ENCODE measurements at places on chromosomes 13 and 19.

- DNase-seq = no peak
These were observed 1.1 kb upstream of the MPND start for GRCh38 chr19:4342314-4342614.

DNA sequence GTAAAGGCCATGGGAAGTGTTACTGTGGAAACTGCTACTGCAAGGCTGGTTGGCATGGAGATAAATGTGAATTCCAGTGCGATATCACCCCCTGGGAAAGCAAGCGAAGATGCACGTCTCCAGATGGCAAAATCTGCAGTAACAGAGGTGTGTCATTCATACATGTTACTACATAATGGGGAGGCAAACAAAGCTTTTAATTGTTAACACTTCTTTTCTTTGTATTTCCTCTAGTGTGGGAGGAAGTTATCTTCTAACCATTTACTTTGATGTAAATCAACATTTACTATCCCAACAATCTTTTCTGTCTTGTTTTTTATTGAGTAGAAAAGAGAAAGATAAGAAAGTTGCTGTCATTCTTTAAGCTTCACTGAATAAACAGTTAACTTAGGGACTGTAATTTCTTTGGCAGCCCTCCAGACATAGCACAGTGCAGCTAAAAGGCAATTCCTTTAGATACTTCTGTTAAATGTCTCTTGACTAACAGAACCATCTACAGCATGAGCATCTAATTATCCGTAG lies 126.9 kb downstream of the ITGBL1 start:
- no peak for DNase-seq

- DNase-seq = no peak
These were observed 82.8 kb upstream of the MRI1 start for GRCh38 chr19:13681509-13681908.

- DNase-seq = no peak
These were observed 846 bp upstream of the PRKACA start for GRCh38 chr19:14118165-14119051.

GRCh38 chr13:83839146-83839545 lies 43.1 kb downstream of the SLITRK1 start:
- no peak for DNase-seq

DNA sequence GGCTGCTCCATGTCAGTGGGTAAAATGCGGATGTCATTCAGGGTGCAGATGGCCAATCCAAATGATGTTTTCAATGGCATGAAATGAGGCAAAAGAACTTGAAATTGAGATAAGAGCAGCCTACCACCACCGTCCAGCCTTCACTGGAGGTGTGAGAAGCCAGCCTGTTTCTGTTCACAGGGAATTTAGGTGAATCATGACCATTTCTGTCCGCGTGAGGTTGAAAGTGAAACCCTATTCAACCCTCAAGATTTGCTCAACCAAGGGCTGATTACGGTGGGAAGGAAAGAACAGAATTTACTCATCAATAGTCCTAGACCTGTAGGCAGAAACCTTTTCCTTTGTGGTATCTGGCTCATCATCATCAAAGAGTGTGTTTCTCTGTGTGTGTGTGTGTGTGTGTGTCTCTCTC lies 370.7 kb downstream of the COG6 start:
- DNase-seq = no peak

GRCh38 chr19:41376241-41376997 lies at the start of gene TMEM91:
Gene TMEM91, plus strand, starts transcription at chr19:41376533. Its CDS starts 1,777 bp downstream, at chr19:41378310.
- no peak for DNase-seq

DNA sequence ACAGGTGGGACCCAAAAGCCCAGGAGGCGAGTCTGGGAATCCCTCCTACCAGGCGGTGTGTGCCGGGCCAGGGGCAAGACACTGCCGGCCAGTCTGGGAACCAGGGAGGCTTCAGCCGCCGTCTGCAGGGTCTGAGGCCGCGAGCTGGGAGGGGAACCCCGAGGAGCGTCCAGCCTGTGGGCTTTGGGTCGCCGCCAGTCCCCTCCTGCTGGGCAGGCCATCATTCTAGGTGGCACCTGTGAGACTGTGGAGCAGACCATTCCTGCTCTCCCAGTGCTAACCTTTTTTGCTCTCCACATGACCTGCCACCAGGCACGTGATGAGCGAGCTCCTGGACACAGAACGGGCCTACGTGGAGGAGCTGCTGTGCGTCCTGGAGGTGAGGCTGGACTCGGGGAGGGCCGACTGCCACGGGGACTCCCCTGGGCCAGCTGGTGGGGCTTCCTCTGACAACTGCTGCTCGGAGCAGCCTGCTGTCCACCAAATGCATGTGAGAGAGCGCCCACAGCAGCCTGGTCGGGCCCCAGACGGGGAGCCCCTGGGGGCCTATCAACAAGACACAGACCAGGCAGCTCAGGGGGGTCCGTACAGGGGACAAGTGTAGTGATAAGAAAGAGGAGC lies 24.6 kb upstream of the F7 start:
- DNase-seq = no peak

- DNase-seq = no peak
These were observed 11.4 kb downstream of the CHAMP1 start for GRCh38 chr13:114325729-114326128.

Data from stimulated activated CD8-positive, alpha-beta memory T cell treated with anti-CD3 and anti-CD28 coated beads, Interleukin-4, amount 100 ng/mL, for 1 hour (primary cell).